ENCODE measurements at places on chromosomes 2 and 18.

GRCh38 chr18:60543646-60544045 is 171.1 kb upstream of the MC4R start:
- DNase-seq, result no peak

- no peak for DNase-seq
These were observed 130.6 kb downstream of the THADA start for GRCh38 chr2:43465234-43465633.

DNA sequence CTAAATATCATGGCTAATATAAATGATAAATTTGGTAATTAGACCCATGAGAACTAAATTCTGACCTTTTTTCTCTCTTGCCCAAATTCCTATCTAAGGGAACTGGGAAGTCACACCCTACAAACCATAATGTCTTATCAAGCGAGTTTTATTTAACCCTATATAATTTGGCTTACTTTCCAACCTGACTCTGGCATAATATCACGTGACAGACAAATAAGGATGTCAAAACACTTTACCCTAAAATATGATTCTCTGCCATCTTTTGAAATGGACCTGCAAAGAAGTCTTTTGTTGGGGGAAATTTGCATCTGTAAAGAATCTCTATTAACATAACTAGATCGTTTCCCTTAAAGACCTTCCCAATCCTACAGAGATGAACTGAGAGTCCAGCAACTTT is 1823.5 kb upstream of the LRRTM1 start:
- no peak for DNase-seq

GRCh38 chr2:30255026-30255425 is 23.7 kb downstream of the LBH start:
- DNase-seq, result no peak

- DNase-seq, result no peak
These were observed 8.7 kb downstream of the CYRIA start for GRCh38 chr2:16656784-16657391.

DNA sequence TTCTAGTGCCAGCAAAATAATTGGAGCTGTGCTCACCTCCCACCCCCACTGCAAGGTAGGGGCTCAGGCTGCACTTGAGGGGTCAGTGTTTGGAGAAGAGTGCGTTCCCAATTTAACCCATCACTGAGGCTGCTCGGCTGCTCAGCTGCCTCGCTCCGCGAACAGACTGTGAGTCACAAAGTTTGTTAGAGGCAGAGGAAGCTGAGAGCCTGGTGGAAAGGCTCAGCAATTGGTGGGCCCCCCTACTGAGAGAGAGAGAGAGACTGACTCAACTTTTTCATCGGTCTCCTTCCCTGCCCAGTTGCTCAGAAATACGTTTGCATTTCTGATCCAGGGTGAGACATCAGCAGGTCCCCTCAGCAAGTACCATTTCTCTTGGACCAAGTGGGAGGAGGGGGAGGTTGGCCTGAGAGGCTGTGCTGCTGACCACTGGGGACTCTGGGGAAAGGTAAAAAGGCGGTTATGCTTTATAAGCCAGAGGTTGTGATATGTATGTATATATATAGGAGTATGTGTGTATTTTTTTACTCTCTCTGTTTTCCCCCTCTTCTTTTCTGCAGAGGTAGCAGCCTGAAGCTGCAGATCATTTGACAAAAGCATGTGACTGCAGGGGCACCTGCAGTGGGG is 1.5 kb downstream of the EFR3B start:
- no peak for DNase-seq

GRCh38 chr2:234885118-234885517 is 66.7 kb upstream of the SH3BP4 start:
- no peak for DNase-seq

DNA sequence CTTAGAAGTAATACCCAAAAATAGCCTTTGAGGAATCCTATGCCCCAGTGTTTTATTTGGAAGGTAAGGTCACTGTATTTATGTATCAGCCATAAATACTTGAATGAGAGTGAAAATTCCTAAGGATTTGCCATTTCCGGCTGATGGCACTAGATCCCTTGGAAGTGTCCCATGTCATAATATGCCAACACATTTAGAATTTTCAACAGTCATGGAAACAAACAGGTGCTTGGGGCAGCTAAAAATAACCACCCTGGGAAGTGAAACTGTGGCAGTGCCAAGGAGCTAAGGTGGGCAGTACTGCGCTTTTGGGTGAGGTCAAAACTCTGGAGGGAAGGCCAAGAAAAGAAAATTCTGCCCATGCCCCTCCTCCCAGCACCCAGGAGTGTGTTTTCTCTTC is 80.2 kb downstream of the TCF7L1 start:
- DNase-seq, result no peak

GRCh38 chr18:50287028-50287440 is 458 bp downstream of the CXXC1 start:
- no peak for DNase-seq

GRCh38 chr2:18445433-18446320 is 114.8 kb downstream of the RDH14 start:
- DNase-seq, result no peak

GRCh38 chr18:67651438-67651837 is 134.9 kb upstream of the DSEL start:
- DNase-seq, result no peak

DNA sequence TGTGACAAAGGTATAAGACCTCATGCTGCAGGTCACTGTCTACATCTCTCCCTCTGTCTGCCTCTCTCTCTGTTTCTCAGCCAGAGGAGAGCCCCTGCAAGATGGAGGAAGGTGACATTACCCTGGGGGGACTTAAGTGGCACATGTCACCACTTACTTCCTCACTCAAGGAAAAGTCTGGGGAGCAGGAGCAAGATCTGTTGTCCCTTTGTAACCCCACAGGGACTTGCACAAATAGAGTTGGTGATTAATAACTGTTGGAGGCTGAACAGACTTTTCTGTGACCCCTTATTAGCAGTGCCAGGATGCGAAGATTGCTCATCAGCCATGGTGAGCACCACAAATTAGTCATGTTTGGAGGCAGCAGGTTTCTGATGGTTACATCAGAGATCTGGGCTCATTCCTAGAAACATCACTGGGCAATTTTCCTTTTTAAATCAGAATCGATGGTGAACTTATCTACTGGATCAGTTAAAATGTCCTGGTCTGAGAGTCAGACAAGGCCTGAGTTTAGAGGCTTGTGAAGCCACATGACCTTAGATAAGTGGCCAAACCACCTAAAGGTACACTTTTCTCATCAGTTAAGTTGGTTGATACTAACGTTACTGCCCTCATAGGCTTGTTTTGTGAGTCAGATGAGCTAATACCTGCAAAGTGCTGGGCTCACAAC is 81.2 kb upstream of the LTBP1 start:
- no peak for DNase-seq

- no peak for DNase-seq
These were observed 498.6 kb downstream of the TXNL1 start for GRCh38 chr18:56139792-56140254.

GRCh38 chr18:75779450-75779849 is 351.9 kb upstream of the SMIM21 start:
- no peak for DNase-seq

- no peak for DNase-seq
These were observed 139.7 kb downstream of the LRP2 start for GRCh38 chr2:169222665-169223064.

DNA sequence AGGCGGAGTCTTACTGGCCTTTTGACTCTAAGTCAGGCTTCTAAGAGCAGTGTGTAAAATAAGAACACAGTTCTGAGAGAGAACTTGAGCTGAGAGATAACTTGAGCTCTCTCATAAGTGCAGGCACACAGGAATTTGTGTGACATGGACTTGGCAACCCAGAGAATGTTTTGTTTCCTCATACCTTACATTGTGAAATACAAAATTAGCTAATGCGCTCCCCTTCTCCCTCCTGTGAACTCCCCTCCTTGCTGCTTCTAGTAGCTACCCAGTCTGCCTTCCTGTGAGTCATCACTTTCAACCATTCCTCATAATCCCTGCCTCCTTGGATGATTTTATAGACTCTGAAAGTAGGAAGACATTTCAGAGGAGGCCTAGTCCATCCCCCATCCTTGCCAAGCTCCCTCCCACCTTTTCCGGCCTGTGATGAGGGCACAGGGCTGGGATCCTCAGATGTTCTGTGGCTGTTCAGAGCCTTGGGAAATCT is 22.6 kb downstream of the FER1L5 start:
- DNase-seq, result no peak

DNA sequence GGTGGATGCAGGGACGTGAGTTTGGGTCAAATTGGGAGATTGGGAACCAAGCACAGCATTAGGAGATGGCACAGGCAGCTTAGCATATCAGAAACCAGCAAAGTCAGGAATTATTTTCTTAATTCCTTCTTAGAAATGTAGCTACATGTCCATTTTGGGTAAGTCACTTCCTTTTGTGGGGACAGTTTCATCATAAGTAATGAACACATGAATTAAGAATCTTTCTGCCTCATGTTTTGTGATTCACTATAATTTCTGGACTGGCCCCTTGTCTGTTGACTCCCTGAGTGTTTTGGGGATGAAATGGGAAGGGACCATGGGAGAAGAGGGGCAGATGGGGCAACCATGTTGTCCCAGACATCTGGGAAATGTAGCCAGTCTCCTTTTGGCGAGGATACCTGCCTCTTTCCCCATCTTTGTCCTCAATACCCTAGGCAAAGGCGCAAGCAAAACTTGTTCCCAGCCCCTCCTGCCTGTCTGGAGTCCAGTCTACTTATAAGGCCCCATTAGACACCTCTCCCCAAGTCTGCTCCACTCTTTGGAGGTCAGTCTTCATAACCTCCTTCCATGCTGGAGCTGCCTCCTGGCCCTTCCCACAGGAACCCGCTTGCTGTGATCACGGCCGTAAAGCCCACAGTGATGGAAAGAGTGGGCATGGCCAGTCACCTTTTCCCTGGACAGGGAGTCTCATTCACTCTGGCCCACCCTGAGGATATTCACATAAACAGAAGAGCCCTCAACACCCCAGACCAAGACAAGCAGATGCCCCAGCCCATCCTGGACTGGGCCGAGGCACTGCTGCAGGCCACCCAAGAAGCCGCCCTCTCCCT is 25.7 kb downstream of the MTHFD2 start:
- DNase-seq, result no peak

- no peak for DNase-seq
These were observed 98.5 kb downstream of the TACR1 start for GRCh38 chr2:75100801-75101151.

GRCh38 chr2:20443276-20443920 is 3.5 kb upstream of the RHOB start:
- DNase-seq, result no peak

DNA sequence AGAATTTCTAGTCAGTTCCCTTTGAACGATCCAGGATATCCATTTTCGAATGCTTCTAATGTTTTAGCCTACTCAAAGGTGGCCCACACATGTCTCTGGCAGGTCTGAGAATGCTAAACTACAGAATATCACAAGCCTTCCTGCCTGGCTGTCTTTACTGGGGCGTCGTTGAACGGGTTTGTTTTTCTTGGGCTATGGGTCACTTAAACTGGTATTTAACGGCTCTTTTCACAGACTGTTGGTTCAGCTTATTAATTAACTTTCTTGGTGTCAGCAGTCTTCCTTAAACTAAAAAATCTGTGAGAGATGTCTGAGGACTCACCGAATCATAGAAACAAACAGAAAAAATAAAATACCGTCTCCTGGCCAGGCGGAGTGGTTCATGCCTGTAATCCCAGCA is 563.2 kb upstream of the NRP2 start:
- no peak for DNase-seq

GRCh38 chr2:46304635-46305034 is 7.4 kb downstream of the EPAS1 start:
- no peak for DNase-seq

- DNase-seq, result no peak
These were observed 10.6 kb upstream of the IHH start for GRCh38 chr2:219071131-219071816.

GRCh38 chr2:10158681-10159080 is 36.1 kb downstream of the RRM2 start:
- no peak for DNase-seq

DNA sequence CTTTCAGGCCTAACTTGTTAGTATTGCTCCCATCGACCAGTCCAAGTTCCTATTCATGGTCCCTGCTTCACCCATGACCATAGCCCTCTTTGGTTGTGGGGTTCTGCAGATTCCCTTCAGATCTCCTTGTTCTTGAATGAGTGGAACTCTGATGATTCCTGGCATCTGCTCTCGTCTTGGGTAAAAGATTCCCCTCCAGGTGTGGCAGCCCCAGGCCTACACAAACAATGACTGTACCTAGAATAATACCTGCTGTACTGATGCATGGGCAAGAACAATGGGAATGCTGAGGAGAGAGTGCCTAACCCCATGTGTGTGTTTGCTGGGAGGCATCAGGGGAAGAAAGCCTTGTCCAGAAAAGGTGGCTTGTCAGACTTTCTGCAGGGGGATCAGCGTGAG is 39.2 kb upstream of the MRPL19 start:
- no peak for DNase-seq

GRCh38 chr2:218282173-218282991 is 9.9 kb downstream of the TMBIM1 start:
- DNase-seq, result no peak

GRCh38 chr2:134146620-134147019 is 107.3 kb upstream of the MGAT5 start:
- no peak for DNase-seq

DNA sequence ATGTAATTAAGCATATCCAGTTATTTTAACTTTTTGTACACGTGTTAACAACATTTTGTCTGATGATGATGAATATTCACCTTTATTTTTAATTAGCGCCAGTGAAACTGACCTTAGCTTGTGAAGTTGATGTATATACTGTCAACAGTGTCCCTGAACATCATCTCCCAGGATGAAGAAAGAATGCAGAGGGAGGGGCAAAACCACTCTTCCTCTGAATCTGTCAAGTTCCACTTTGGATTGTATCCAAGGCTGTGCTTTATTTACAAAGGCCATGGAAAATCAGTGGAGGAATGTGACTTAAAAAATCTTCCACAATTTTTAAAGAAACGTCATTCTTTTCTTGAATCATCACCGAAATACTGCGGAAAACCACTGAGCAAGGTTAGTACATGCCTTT is 4.5 kb upstream of the RMDN2 start:
- no peak for DNase-seq

DNA sequence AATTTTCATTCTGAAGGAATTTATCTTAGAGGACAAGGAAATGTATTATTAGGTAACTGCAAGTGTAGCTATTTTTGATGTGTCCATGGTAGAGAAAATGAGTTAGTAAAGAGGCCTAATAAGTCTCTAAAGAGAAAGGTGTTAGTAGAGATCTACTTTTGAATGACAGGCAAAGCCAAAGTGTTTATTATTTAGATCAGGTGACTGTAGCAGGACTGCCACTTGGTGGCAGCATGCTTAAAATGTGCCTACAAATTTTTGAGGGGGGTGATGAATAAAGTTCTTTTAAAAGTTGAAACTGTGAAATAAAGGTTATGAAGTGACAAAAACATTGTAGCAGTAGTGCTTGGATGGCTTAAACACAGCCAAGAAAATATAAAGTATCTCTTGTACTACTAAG is 421.5 kb upstream of the MEIS1 start:
- no peak for DNase-seq

- DNase-seq, result peak; percentile 91
These were observed 8.6 kb downstream of the HS1BP3 start for GRCh38 chr2:20642055-20642971.

Data from H1 (cell line).